ENCODE measurements at places on chromosomes 13 and 19.
A peak's percentile ranks its signal among the peaks of the same experiment; 100 is the strongest.

GRCh38 chr13:20389696-20390525 lies 135.7 kb downstream of the CRYL1 start:
- DNase-seq = no peak

DNA sequence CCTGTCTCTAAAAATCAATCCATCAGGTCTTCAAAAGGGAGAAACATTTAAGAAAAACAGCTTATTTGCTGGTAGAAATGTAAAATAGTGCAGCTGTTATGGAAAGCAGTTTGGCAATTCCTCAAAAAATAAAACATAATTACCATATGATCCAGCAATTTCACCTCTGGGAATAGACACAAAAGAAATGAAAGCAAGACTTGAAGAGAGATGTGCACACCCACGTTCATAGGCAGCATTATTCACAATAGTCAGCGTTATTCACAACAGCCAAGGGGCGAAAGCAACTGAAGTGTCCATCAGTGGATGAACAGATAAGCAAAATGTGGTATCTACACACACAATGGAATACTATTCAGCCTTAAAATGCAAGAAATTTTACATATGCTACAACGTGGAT lies 45.1 kb upstream of the DOCK9 start:
- no peak for DNase-seq

- no peak for DNase-seq
Observed at GRCh38 chr13:34335014-34336007, 517.4 kb downstream of the RFC3 start.

GRCh38 chr13:113869263-113869662 lies 5.4 kb upstream of the GAS6 start:
- no peak for DNase-seq

DNA sequence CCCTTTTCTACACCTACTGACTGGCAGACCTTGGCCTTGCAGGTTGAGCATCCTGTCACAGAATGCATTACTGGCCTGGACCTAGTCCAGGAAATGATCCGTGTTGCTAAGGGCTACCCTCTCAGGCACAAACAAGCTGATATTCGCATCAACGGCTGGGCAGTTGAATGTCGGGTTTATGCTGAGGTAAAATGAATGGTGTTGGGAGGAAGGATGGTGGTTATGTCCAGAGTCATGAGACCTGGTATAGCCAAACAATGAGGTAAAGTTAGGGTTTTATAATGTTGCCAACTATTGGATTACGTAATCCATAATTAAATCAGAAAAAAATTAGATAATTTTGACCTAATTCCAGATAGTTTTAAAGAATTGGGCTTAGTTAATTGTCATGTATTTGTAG lies 212.5 kb downstream of the PCCA start:
- no peak for DNase-seq

DNA sequence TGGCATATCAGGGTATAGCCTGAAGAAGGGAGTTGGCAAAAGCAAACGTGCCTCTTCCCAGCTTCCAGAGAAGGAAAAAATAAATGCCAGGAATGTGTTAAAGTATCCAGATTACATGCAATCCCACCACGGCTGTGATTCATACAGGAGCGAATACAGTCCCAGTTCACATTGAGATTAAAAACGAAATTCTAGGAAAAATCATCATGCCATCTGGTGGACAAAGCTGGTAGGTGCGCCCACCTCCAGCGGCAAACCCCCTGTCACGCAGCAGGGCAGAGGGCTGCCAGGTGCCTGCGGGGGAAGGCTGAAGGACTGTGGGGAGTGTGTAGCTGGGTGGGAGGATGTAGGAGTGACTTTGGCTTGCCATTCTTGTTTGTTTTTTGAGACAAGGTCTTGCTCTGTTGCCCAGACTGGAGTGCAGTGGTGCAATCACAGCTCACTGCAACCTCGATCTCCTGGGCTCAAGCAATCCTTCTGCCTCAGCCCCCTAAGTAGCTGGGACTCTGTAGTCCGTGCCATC lies 6.4 kb upstream of the DMWD start:
- peak; percentile 60 for DNase-seq

DNA sequence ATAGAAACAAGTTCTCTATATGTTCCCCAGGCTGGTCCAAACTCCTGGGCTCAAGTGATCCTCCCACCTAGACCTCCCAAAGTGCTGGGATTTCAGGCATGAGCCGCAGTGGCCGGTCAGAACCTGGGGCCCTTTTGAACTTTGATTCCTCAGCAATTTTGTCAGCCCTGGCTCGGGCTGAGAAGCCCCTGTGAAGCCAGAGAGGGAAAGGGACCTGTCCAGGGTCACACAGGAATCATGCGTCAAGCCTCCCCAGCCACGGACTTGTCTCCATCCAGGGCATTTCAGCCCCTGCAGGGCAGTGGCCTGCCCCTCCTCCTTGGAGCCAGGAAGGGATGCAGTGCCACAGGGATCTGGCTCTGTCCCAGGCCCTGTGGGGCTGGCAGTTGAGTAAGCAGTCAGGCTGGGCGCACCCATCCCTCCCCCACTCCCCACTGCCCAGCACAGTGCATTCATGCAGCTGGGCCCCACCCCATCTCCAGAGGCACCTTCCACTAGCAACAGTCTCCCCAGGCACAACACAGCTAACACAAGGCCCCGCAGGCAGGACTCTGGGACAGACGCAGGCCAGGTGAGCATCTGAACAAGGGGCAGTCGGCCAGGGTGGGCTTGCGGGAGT lies at the start of gene CAPS:
TSS of gene CAPS (plus strand) at position 516 of the 619 bp plus-strand sequence. CDS start 153 bp downstream, outside the sequence.
- peak; percentile 80 for DNase-seq

DNA sequence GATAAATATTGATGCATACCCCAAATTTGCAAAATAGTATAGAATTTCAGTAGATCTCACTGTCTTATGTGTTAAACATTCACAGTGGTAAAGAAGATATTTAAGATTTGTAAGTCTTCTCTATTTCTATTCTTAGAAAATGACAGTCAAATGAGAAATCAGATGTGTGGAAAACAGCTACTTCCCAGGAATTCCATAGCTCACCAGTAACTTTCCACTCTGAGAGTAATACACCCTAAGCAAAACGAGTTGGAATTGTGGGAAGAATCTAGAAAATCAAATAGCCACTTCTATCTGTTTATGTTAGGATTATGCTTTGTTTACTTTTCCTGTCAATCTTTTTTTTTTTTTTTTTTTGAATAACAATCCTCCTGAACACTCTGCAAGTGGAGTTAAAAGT lies 69.1 kb downstream of the FLT1 start:
- no peak for DNase-seq

DNA sequence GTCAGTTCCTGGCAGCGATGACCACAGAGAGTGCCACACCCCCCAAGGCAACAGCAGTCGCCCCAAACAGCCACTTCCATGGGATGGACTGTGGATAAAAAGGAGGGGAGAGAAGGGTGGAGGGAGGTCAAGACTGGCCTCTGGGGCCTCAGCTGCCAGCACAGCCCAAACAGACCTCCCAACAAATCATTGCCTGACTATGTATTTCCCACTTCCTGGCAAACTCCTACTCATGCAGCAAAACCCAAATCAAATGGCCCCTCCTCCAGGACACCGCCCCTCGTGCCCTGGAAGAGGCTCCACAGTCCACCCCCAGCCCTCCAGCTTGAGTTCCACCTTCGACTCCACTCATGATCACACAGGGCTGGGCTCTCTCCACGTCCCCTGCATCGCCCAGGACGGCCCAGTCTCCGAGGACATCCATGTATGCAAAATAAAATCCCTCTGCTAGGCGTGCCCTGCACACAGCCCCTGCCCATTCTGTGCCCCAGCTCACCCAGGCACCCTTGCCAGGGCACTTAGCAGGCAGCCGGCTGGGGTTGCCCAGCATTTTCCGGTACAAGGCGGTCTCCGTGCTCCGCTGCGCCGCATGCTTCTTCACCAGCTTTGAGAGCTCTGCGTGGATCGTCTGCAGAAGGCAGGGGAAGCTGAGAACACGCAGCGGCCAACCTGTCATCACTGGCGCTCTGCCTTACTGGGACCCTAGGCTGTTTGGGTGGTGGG lies 10.5 kb upstream of the ELL start:
- no peak for DNase-seq

DNA sequence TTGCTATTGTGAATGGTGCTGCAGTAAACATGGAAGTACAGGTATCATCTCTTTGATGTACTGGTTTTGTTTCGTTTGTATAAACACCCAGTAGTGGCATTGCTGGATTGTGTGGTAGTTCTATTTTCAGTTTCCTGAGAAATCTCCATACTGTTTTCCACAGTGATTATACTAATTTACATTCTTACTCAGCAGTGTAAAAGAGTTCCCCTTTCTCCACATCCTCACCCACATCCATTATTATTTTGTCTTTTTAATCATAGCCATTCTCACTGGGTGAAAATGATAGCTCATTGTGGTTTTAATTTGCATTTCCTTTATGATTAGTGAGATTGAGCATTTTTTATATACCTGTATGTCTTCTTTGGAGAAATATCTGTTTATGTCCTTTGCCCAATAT lies 62.3 kb upstream of the PARP4 start:
- no peak for DNase-seq

GRCh38 chr13:33072282-33072681 lies 56.1 kb downstream of the KL start:
- no peak for DNase-seq

DNA sequence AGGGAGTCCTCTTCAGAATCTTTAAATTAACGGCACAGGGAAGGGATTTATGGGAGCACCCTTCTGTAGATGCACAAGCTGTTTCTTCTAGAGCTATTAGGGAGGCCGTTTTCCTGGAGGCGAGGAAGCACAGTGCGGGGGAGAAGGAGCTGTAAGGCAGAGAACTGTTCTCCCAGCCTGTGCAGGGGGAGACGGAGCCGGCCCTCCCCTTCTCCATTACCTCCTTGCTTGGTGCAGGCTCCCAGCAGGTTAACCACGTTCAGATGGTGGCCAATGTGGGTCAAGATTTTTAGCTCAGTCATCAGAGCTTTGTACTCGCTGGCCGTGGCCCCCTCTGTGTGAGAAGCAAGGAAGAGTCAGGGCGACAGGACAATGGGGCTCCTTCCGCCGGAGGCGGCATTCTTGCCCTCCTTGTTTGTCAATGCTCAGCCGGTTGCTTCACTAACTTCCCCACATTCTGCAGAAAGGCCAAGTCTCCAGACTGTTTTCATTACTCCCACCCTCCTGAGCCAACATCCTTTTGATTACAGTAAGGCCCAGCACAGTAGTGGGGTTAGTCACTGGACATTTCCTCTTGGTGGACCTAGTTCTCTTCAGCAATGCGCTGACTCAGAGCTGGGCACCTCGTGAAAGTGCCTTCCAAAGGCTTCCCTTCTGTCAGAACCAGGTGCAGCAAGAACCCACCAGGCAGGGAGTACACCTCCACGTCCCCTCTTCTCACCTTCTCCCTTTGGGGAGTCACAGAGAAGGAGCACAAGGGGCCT lies 165.4 kb downstream of the FLT1 start:
- DNase-seq = no peak

GRCh38 chr13:88196106-88196505 lies 524.9 kb downstream of the SLITRK5 start:
- DNase-seq = no peak

GRCh38 chr13:44088991-44089413 lies 209.3 kb downstream of the LACC1 start:
- DNase-seq = no peak

DNA sequence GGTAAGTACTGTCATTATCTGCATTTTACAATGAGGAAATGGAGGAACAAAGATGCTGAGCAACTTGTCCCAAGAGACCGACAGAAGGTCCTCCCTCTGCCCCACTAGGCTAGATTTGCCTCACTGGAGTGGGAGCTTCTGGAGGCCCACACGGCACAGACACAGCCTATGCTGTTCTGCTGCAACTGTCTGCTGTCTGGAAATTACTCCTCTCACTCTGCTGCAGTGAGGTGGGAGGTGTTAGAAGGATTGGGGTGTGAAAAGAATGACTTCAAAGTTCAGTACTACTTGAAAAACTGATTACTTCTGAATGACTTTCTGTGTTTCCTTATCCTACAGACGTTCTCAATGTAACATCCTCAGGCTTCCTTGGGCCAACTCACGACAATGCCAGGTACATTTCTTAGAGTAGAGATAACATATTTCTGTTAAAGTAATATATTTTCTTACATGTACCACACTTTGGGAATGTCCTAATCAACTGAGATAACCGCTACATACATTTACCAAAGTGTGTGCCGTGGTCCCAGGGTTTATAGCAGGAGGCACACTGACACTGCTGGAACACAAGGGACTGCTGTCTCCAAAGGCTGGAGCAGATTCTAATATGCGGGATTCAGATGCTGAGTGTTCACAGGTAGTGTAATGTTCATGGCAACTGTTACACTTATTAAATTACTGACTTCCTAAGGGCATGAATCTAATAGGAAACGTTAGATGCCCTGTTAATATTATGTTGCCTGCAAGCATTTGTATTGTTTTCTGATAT lies 53.5 kb upstream of the WASF3 start:
- DNase-seq = no peak

DNA sequence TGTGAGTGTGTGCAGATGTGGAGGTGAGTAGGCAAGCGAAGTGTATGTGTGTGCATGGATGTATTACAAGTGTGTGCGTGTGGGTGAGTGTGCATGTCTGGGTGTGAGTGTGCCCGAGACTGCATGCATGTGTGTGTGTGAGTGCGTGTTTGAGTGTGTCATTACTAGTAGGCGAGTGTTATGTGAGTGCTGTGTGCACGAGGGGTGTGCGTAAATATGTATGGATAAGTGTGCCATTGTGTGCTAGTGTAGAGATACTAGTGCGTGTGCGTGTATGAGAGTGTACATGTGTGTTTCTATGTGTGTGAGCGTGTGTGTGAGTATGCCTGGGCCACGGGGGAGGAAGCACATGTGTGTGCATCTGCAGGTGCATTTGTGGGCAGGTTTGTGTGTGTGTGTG lies 53.8 kb downstream of the CELF5 start:
- no peak for DNase-seq

GRCh38 chr13:112907286-112907685 lies 61.7 kb upstream of the MCF2L start:
- DNase-seq = no peak

DNA sequence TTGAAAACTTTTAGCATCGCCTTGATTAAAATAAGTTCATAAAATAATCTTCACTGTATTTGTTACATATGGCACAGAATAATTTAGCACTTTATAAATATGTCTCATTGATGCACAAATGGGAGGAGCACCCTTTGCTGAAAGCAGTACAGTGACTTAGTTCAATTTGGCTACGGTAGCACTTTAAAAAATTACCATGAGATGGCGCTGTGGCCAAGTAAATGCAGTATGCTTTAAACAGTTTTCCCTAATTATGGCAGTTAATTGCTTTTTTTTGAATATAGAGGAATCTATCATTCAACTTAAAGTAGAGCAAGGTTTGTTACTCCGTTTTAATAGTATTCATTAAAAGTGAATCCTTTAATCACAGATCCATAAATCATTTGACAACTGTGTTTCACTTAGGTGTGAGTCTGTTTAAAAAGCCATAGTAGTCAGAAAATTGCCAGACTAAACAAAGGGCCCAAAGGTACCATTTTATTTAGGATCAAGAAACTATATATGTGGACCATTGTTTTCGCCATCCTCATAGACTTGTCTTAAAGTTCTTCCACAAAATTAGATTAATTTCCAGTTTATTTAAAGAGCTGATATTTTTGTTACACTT lies 34.7 kb upstream of the ESD start:
- peak; percentile 12 for DNase-seq
